Testis (tissue), 5 donors: ENCODE measurements at places on chromosomes 5 and 9. TPM values are rescaled to one million over a fixed set of nuclear protein-coding genes. Genes with fewer than 3 reads are reported as not detected.

The AIF1L gene
- total RNA-seq, result 14.9 TPM

The WWC1 gene
- total RNA-seq, result 3.7 TPM

The PDGFRB gene
- 87.0 TPM for total RNA-seq

The C5orf46 gene
- total RNA-seq, result 5.1 TPM
